ENCODE measurements at places on chromosomes 12 and 14.

DNA sequence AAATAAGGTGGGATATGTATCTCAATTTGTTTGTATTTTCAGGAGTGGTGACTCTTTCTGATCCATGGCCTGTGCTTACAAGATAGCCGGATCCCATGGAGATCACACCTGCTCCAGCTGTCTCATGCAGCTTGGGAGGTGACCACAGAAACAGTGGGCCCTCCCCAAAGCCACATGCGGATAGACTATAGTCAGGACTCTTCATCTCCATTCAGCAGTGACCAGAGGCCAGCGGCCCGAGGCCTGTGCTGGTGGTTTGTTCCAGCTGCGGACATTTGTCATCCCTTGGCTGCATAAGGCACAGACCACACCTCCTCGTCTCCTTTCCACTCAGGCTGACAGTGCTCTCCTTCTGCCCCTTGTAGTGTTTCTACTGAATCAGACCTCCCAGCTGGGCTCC, 14.7 kb upstream of the WNT5B start:
- DNase-seq, result no peak

GRCh38 chr14:44030831-44031383, 476.2 kb downstream of the FSCB start:
- DNase-seq, result no peak

DNA sequence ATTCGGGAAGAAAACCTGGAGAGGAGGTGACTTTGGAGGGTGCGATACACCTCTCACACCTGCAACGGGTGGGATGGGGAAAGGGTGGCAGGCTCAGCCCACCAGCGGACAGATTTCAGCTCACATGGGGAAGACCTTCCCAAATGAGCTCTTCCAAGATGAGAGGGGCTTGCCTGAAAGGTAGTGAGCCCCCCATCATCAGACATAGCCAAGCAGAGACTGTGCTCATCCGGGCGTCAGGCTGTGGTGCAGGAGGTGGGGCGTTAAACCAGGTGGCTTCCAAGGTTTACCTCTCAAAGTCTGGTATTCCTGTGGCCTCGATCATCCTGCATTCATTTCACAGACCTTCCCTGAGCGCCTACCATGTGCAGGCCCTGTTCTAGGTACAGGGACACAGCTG, 105.4 kb upstream of the FKBP4 start:
- no peak for DNase-seq

- DNase-seq, result peak; percentile 100
Measured at GRCh38 chr12:75705749-75706711, 194.6 kb upstream of the KRR1 start.

DNA sequence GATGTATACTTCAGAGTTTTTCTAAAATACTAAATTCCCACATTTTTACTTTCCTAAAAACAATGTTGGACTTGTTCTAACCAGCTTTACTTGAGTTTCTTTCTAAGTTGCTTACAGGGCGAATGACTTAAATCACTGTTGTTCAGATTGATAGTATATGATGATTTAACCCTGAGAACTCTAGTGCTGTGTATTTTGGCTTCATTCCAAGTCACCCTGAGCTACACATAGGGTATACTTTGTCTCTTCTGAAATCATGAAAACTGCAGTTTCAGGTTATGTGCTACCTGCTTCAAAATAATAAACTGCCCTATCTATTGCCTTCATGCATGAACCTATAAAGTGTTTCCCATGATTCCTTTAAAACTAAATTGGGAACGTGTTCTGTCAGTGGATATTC, 162.5 kb upstream of the PDE3A start:
- DNase-seq, result no peak

DNA sequence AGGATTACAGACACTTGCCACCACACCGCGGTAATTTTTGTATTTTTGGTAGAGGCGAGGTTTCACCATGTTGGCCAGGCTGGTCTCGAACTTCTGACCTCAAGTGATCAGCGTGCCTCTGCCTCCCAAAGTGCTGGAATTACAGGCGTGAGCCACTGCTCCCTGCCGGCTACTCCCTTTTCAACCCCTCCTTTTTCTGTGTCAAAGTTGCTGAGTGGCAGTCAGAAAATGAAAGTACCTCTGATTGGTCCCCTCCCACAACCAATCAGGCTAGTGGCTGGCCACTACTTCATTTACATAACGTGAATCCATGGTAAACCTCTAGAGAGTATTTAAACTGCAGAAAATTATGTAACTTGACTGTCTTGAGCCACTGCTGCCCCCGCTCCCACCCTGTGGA, 5.9 kb downstream of the RESF1 start:
- DNase-seq, result no peak

- DNase-seq, result peak; percentile 15
Measured at GRCh38 chr14:21978184-21978998, 304.8 kb upstream of the OR4E1 start.
